ENCODE measurements at places on chromosomes 4 and X. TPM values are rescaled to one million over a fixed set of nuclear protein-coding genes. Genes with fewer than 3 reads are reported as not detected.

Gene CT55
- total RNA-seq: not detected

Gene PDLIM3
- 148 TPM for total RNA-seq

Gene NEXMIF
- total RNA-seq: 0.98 TPM

Gene NDNF
- 4.9 TPM for total RNA-seq

Gene SMPX
- not detected for total RNA-seq

- DNase-seq: no peak
Measured at GRCh38 chrX:3428792-3429191, 82.3 kb upstream of the MXRA5 start.

DNA sequence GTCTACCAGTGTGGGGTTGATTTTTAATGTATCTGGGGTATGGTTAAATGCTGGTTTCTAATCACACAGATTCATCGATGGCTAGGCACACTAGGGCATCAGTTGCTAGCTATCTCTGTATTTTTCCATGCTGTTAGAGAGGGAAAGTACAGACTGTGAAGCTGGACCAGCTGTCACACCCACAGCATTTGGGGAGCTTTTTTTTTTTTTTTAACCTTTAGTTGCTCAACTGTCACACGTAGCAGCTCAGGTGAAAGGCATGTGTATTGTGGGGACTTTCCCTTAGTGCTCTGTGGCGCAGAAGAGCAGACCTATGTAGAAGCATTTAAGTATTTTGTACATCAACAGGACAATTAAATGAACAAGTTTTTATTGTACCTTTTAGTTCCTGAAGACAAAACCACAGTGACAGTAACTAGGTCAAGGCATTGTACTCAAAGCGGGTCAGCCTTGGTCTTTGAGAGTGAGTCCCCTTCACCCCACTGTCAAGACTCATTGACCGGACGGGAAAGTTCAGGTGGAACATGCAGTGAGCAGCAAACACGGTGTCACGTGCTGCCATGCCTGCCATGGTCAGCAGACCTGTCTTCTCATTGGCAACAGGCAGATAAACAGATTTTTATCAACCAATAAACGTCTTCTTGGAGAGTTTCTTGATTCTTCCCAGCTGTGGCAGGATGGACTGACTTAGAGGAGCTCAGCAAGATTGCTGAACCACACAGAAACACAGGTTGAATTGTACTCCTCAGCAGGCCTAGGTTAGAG, 65.3 kb downstream of the CASP3 start:
- DNase-seq: no peak

- no peak for DNase-seq
Measured at GRCh38 chrX:22194660-22194945, 78.1 kb upstream of the CBLL2 start.

- no peak for DNase-seq
Measured at GRCh38 chrX:10052906-10053625, 85.9 kb downstream of the CLDN34 start.

GRCh38 chr4:186039697-186040096, 29.3 kb upstream of the TLR3 start:
- no peak for DNase-seq

GRCh38 chr4:114386637-114387233, 211.9 kb upstream of the UGT8 start:
- DNase-seq: no peak

GRCh38 chrX:27336466-27337091, 126.6 kb downstream of the PPP4R3C start:
- no peak for DNase-seq

DNA sequence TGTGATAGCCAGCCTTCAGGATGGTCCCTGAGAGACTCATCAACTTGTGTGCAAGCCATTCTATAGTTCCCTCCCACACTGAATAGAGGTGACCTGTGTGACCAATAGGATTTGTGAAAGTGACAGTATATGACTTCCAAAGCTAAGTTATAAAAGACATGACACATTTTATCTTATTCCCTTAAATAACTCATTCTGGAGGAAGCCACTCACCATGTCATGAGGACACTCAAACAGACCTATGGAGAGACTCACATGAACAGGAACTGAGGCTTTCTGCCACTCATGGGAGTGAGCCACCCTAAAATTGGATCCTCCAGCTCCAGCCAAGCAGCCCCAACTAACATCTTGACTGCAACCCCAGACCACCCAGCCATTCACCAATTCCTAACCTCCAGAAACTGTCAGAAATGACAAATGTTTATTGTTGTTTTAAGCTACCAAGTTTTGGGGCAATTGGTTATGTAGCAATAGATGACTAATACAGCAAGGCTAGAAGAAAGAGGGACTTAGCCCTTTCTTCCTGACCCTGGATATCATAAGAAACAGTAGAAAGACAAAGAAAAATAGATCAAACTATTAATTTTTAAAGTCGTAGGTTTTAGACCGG, 9.0 kb upstream of the CHIC2 start:
- no peak for DNase-seq

DNA sequence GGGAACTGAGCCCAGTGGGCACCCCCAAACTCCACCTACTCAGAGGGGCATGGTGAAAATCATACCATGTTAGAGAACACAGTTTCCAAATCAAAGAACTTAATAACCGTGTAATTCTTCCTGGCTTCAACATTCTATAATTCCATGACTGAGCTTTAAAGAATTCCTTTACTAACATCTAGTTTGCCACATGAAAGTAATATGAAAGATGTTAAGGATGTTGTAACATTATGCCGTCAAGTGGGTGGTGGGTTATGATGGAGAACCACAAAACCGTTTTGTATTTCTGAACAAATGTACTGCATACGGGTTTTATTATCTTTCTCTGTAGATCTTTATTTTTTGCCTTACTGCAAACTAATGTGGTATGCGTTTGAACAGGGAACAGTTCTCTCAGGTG, 549.0 kb upstream of the MAGEB2 start:
- DNase-seq: no peak

Measured in vagina (tissue), 2 donors.